ENCODE measurements at places on chromosomes 2 and 18. TPM values are rescaled to one million over a fixed set of nuclear protein-coding genes. Genes with fewer than 3 reads are reported as not detected.

ACP1 gene
- total RNA-seq, result 95.2 TPM

DNA sequence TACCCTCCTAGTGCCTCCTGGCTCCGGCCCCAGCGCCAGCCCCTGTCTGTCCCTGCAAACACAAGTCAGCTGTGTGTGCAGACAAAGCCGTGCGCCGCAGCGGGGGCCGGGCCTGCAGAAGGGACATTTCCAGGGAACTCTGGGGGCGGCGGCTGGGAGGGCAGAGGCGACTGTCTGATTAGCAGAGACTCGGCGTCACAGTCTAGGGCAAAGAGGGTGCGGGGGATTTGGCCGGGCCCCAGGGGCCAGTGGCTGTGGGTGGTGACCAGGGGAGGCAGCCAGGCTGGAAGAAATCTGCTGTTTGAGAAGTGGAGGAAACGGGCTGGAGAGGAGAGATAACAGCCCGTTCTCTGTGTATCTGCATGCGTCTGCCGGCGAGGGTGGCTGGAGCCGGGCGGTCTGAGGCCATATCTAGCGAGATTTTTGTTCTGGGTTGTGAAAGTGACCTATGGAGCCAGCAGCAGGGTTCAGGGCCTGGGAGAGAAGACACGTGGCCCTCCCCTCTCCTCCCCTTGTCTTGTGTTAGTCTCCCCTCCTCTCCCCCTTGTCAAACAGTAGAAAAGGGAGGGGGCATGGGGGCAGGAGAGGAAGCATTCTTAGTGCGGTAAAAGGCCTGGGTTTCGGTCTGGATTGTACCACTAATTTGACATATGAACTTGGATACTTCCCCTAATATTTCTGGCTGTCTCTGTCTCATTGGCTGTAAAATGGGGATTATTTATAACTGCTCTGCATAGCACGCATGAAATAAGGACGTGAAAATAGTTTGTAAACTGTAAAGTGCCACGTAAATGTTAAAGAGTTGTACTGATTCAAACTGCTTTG is 169.4 kb downstream of the SMAD7 start:
- no peak for DNase-seq

PRKAG3 gene
- not detected for total RNA-seq

SERPINB10 gene
- 0.14 TPM for total RNA-seq

GRCh38 chr2:183552716-183553115 is 428.5 kb downstream of the NUP35 start:
- DNase-seq, result no peak

DNA sequence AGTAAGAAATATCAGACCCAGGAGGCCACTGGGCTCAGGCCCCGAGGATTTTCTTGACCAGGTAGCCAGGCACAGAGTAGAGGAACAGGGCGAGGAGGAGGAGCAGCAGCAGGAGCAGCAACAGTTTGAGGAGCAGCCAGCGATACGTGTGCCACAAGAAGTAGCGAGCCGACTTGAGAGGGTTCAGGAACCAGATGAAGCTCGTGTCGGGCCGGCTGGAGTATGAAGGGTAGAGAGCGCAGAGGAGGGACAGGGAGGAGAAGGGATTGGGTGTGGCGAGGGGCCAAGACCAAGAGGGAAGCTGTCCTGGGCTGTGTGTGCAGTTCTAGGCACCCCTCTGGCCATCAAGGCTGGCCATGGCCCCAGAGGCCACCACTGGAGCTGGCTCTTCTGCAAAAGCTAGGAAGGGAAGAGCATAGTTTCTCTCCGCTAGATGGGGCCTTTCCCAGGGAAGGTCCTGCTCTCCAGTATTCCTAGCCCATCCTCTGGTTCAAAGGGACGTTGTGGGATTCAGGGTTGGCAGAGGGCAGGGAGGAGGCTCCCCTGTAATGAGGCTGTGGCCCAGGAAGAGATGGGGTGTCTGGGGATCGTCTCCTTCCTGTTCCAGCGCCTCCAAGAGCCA is 17.8 kb downstream of the OTOF start:
- DNase-seq, result no peak

PPIG gene
- total RNA-seq, result 55.5 TPM

DNA sequence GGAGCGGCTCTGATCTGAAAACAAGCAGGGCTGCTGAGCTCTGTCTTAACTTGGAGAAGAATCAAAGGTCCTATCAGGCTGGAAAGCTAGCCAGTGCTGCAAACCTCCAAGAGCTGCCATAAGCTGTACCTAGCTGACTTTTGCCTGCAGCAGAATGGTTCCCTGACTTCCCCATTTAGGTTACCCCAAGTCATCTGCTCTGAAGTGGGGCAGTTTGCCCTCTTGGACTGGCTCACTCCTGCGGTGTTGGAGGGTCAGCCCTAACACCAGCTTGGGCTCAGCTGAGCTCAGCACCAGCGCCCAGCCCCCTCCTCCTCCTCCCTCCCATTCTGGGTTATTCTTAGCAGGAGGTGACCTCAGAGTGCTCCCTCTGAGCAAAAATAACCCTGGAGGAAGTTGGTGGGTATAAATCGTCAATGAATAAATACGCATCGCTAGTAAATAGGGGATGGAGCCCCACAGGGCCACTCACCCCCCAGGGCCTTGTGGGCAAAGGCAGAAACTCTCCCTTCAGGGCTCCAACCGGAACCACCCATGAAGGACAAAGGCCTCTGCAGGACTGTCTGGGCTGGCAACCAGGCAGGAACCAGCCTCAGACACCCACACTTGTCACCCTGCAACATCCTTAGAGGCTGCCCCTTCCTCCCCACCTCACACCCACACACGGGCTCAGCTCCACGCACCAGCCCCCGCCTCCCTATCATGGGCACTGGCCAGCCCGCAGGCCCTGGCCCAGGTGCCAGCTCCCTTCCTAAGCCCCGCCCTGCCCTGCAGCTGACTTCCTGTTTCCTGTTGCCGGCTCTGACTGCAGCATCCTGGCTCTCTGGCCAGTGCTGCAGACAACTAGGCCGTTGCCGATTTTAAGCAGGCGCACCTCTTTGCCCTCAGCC is 46.9 kb downstream of the DNMT3A start:
- DNase-seq, result peak; percentile 94

All from activated CD8-positive, alpha-beta memory T cell treated with anti-CD3 and anti-CD28 coated beads, Interleukin-2, amount 10 ng/mL, durations not matched to agents 7 days and 5 days (primary cell).